Activated naive CD8-positive, alpha-beta T cell treated with anti-CD3 and anti-CD28 coated beads, Interleukin-2, amount 10 ng/mL, durations not matched to agents 7 days and 5 days (primary cell): ENCODE measurements at places on chromosomes 13 and 19. TPM values are rescaled to one million over a fixed set of nuclear protein-coding genes. Genes with fewer than 3 reads are reported as not detected.

DNA sequence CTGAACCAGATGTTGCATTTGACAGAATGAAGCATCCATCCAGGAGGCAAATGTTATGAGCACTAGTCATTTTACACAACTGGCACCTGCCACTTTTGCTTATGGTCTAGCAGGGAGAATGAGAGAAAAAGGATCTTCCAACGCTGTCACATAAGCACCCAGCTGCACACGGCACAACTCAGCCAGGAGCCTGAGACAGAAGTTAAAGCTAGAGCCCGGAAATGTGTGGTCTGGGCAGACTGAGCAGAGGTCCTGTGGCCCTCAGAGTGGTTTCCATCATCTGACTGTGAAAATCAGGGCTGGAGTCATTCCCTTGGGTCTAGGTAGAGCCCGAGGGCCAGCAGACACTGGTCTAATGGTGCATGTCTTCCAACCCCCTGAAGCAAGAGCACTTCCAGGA, 78.4 kb upstream of the XPO4 start:
- no peak for DNase-seq
- H3K27ac ChIP-seq, result no peak overlapping the region
- peaks cover under 1% of the 10 kb centered on the region for H3K4me1 ChIP-seq
- H3K4me3 ChIP-seq, result no peak overlapping the region
- no peaks in the 10 kb centered on the region for H3K36me3 ChIP-seq

- H3K4me3 ChIP-seq, result no peak overlapping the region
- H3K27me3 ChIP-seq, result no peaks in the 10 kb centered on the region
- no peaks in the 10 kb centered on the region for H3K36me3 ChIP-seq
- DNase-seq, result no peak
- no peaks in the 10 kb centered on the region for H3K4me1 ChIP-seq
Measured at GRCh38 chr13:38606699-38607535, 80.0 kb upstream of the FREM2 start.

- H3K4me3 ChIP-seq, result no peak overlapping the region
- no peaks in the 10 kb centered on the region for H3K27me3 ChIP-seq
- no peak for DNase-seq
Measured at GRCh38 chr19:45632468-45633196, 6.6 kb downstream of the EML2 start.

Gene ZNF266
- 68.9 TPM for total RNA-seq
